ENCODE measurements at places on chromosomes 5 and 9.

- DNase-seq: no peak
Observed at GRCh38 chr5:88536146-88536545, 267.5 kb upstream of the TMEM161B start.

GRCh38 chr9:97307091-97307490, 368 bp upstream of the CCDC180 start:
- no peak for DNase-seq

DNA sequence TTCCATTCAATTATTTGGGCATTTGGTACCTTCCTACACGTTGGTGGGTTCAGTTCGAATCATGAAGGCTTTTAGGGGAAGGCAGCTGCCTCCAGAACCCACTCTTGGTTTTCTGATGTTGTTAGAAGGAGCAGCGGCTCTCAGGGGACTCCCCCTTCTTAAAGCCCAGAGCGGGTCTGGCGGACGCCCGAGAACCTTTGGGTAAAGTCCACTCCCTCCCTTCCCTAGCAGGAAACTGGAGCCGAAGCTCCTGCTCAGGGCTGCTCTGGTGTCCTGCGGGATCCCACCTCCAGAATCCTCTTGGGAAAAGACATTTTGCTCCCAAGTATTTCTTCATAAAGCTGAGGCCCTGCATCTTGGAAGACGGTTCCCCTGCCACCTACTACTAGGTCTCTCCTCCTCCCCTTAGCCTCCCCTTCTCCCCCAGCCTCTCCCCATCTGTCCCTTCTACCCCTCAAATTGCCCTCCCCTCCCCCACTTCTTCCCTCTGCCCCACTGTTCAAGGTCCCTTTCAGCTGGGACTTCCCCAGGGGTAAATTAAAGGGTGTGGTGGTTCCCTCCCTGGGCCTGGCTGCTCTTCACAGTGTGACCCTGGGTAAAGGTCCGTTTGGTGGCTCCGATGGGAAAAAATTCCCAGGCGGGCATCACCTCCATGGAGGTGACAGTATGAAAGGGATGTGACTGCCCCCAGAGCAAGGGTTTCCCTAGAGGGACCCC, 9.3 kb downstream of the IRX4 start:
- no peak for DNase-seq

DNA sequence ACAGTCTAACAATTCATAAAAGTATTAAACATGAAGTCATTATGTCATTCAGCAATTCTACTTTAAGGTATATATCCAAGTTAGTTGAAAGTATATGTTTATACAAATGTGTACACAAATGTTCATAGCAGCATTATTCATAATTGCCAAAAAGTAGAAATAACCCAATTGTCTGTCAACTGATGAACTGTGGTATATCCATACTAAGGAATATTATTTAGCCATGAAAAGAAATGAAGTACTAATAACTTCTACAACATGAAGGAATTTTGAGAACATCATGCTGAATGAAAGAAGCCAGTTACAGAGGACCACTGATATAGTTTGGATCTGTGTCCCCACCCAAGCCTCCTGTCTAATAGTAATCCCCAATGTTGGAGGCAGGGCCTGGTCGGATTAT, 224.3 kb downstream of the SPATA31D1 start:
- DNase-seq: no peak

DNA sequence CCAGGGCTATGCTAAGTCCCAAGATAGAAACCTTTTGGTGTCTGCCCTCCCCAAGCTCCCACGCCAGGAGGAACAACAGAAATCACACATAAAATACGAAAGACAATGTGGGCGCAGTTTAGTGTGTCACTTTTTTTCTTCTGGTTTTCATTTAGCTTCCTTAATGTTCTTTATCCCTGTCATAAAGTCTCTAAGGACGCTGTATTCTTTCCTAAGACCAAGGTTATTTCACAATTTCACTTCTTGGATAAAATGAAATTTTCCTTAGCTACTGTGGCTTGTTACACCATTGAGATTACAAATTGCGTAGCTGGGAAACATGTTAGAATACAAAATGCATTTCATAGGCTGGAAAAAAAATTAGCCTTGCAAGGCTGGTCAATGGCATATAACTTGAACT, 85.4 kb downstream of the GLIS3 start:
- no peak for DNase-seq

DNA sequence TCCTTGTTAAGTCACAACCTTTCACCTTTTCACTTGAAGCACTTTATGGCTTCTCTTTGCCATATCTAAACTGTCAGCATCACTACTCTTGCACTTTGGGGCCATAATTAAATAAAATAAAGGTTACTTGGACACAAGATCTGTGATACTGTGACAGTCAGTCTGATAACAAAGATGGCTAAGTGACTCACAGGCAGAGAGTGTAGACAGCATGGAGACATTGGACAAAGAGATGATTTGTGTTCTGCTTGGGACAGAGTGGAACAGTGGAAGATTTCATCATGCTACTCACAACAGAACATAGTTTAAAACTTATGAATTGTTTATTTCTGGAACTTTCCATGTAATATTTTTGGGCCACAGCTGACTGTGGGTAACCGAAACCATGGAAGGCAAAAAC, 81.7 kb upstream of the SMC5 start:
- DNase-seq: no peak

- DNase-seq: no peak
Observed at GRCh38 chr5:64458948-64459347, 46.9 kb upstream of the RGS7BP start.

DNA sequence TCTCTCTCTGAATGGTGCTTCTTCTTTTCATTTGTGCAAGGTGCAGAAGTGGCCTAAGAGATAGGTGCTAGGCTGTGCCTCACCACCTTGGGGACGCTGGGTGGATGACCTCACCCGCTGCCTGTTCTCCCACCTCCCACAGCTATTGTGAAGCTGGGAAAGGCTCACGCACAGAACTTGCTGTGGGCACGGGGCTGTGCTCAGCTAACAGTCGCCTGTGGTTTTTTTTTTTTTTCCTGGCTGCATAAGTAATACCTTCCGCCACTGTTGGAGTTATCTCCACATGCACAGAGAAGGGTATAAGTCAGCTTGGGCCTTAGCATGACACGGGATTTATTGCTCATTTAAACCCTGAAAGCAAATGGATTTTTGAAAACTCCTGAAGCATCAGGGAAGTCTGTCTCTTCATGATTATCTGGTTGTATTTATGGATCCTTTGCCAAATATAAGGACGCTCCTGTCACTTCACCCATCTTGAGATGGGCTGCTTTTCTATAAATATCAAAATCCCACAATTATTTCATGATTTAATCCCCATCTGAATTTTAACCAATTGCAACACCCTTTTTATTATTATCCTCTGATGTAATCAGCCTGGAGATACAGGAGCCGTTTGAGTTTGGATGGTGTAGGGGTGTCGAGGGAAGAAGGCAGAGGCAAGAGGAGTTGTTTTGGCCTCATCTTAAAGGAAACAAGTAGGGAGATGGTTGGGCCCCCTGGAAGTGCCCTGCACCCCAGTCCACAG, 9.0 kb downstream of the DBH start:
- DNase-seq: no peak

- DNase-seq: no peak
Observed at GRCh38 chr5:41924526-41924871, 582 bp upstream of the FBXO4 start.

GRCh38 chr5:43569236-43569746, 12.4 kb upstream of the PAIP1 start:
- no peak for DNase-seq

- DNase-seq: no peak
Observed at GRCh38 chr9:14987858-14988257, 77.6 kb upstream of the FREM1 start.

DNA sequence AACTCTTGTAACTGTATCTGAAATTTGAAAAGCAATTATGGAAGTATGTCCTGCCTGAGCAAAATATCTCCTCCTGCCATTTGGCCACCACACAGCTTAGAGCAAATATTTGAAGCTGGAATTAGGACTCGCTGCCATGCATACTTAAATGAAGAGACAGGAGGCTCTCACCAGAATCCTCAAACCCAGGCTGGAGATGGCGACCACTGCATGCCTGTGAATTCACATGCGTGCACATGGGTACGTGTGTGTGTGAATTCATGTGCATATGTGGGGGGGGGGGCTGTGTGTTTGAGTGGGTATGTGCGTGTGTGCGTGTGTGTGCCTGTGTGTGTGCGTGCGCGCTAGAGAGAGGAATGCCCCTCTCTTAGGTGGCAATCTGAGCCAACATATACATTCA, 84.1 kb upstream of the IRX1 start:
- no peak for DNase-seq

DNA sequence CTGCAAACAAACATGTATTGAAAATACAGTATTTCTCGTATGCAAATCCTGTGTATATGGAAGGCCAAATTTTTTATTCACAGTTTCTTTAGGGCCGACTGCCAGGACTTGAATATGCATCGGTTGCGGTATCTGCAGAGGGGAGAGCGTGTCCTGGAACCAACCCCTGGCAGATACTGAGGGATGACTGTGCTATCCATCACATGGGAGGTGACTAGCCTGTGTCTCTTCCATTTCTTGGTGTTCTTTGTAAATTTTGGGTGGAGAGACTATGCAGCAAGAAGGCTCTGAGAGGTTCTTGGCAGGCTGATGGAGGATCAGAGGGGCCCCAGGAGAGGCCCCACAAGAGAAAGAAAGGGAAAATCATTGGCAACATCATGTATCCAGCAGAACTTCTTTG, 384.3 kb downstream of the YTHDC2 start:
- DNase-seq: no peak
